ENCODE measurements at places on chromosomes 3 and 15.

GRCh38 chr15:88204584-88204983 is 52.0 kb downstream of the NTRK3 start:
- no peak for DNase-seq

DNA sequence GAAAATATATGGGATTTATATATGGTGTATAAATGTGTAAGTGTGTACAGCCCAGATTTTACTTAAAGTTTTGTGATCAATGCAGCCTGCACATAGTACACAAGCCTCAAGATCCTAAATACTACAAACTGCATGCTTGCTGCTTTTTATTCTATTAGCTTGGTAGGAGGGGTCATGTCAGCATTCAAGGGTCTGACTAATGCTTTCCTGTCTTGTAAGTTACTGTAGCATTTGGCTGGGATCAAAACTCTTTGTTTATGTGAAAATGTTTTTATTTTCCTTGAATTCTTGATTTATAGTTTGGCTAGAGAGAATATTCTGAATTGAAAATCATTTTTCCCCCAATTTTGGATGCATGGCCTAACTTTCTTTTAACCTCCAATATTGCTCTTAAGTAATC is 370.9 kb downstream of the NSUN3 start:
- no peak for DNase-seq

DNA sequence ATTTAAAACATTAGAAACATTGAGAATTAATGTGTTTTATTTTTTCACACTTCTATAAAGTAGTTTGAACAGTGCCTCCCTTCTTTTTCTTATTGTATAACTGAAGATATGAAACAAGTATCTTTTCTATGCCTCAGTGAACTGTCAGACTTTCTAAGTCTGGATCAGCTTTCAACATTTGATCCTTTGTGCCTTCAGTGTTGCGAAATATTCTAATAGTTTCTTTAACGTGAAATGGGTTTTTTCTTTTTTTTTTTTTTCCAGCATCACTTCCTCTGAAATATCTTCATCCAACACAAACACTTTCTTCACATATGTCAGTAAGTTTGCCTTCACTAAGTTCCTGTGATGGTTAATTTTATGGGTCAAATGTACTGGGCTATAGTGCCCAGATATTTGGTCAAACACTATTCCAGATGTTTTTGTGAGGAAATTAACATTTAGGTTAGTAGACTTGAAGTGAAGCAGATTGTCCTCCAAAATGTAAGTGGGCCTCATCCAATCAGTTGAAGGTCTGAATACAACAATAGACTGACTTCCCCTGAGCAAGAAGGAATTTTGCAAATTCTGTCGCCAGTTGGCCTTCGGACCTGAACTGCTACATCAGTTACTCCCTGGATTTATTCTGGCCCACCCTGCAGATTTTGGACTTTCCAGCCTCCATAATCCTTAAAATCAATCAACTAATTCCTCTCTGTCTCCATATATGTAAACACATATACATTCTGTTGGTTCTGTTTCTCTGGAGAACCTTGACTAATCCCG is 6.4 kb upstream of the CPOX start:
- DNase-seq: no peak

GRCh38 chr3:126743350-126743749 is 39.3 kb downstream of the CHCHD6 start:
- no peak for DNase-seq

- DNase-seq: no peak
These were observed 118.2 kb upstream of the GOLIM4 start for GRCh38 chr3:168213920-168214319.

DNA sequence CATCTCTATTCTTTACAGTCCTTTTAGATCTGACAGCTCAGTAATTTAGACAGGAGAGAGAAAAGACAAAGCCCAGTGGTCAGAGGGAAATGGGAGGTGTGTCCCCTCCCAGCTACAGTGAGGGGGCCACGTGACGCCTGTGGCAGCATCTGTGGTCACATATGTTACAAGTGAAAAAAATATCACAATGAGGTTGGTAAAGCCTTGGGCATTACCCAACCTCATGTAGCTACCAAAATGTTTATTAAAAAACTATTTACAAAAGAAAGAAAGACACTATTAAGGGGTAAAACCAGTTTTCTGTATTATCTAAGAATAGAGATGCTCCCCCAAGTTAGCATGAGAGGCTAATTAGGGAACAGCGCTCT is 42.9 kb upstream of the PLCL2 start:
- DNase-seq: no peak

- DNase-seq: no peak
These were observed 34.9 kb downstream of the DCLK3 start for GRCh38 chr3:36729204-36730056.

Measured in activated naive CD4-positive, alpha-beta T cell treated with anti-CD3 and anti-CD28 coated beads, Interleukin-2, amount 50 U/mL, for 72 hours (primary cell).